Panc1 (cell line): ENCODE measurements at places on chromosomes 1 and 21. TPM values are rescaled to one million over a fixed set of nuclear protein-coding genes. Genes with fewer than 3 reads are reported as not detected.

Gene CNN3
- total RNA-seq: 72.3 TPM

Gene NT5C1A
- not detected for total RNA-seq

Gene MPL
- not detected for total RNA-seq

Gene TIAM1
- 3.7 TPM for total RNA-seq

Gene CYP4A22
- not detected for total RNA-seq

Gene C1orf87
- not detected for total RNA-seq

Gene AGPAT3
- 40.1 TPM for total RNA-seq

Gene COL18A1
- 676 TPM for total RNA-seq

Gene ASPM
- 26.9 TPM for total RNA-seq

Gene RGS1
- not detected for total RNA-seq

Gene PKP1
- 0.44 TPM for total RNA-seq

Gene GPR3
- total RNA-seq: 0.95 TPM

Gene ROR1
- 19.3 TPM for total RNA-seq

Gene ZP4
- total RNA-seq: not detected
